ENCODE measurements at places on chromosomes 12 and 14.

- DNase-seq: no peak
Measured at GRCh38 chr14:53953828-53954550, 2.6 kb downstream of the BMP4 start.

GRCh38 chr14:20559461-20559904 is 1.4 kb downstream of the RNASE9 start:
- no peak for DNase-seq

DNA sequence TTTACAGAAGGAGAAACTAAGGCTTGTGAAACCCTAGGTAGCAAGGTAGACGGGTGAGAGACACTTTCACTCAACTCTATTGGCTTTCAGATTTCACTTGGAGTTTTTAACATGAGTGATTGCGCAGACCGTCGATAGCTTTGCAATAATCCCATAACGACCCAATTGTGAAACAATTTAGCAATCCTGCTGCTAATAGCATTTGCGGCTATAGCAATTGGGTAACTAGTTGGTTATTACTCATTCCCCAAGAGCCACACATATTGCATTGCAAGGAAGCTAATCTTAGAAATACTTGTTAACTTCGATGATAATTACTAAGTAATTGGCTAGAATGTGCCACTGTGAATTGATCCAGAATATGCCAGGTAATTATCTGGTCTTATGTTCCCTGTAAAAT is 159.9 kb upstream of the NOS1 start:
- DNase-seq: no peak

GRCh38 chr12:44716711-44717110 is 159.4 kb downstream of the NELL2 start:
- DNase-seq: no peak

DNA sequence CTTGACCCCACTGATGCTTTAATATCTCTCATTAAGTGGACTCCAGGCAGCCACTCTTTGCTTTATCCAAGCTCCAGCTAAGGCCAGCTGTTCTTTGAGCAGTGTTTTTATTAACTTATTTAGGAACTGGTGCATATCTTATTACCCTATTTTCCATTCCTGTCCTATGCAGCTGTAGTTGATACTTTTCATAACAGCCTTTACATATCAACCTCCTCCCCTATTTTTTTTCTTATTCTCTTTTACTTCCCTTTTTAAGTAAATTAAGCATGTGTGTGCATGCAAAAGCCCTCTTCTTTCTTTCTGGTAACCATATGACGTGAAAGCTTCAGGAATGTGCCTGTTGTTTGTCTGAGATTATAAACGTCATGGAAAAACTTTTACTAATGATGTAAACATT is 121.2 kb downstream of the PTPRQ start:
- peak; percentile 85 for DNase-seq

GRCh38 chr12:48985475-48985897 is 7.4 kb downstream of the WNT1 start:
- no peak for DNase-seq

DNA sequence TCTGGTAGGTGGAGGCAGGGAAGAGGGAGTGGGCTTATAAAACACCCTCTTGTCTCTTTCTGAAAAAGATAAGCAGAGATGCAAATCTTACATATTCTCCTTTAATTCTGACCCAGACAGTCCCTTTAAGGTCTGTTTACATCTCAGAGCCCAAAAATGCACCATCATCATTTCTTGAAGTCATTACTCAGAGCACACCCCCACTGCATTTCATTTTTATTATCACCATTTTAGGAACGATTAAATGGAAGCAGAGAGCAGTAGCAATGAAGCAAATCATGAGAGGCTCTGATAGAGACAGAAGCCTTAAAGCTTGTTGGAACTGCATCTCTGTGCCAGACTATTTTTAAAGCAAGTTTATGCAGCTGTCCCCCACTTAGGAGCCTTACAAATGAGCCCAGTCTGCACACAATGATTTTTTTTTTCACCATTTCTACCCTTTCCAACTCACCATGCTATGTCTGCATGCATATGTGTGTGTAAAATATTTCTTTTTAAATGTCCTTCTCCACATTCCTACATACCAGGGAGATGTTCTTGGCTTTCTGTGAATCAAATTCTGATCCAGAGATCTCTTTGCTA is 311.0 kb downstream of the GRIN2B start:
- DNase-seq: no peak

DNA sequence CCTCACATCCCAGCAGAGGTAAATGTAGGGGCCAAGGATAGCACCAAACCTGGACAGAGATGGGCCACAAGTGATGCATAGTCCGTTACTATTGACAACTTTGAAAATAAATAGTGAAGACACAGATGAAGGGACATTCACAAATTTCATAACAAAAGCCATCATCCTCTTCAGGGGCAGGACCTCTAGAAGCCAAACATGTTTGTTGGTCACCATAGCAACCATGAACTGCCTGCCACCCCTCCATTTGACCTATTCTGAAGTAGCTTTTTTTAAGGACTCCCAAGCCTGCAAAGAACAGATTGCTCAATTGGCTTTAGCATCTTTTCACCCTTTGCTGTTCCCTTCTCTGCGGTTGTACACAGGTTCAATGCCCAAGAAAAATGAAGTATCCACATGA is 35.7 kb upstream of the MDM1 start:
- peak; percentile 37 for DNase-seq

- DNase-seq: peak; percentile 45
Measured at GRCh38 chr14:77123381-77124325, 17.9 kb downstream of the ZDHHC22 start.

DNA sequence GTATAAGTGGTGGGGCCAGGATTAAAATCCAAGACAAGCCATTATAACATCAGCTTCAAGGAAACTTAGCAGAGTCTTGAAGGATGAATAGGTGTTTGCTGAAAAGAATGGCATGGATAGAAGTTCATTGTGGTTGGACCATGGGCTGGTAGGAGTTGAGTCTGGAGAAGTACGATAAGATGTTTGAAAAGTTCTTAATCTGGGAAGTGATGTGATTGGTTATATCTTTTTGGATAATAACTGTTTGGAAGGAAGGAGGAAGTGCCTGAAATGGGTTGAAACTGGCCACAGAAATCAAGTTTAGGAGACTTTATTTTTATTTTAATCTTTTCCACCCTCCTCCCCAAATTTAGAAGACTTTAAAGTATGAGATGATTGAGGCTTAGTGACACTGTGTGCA is 4.9 kb downstream of the DENR start:
- DNase-seq: no peak

DNA sequence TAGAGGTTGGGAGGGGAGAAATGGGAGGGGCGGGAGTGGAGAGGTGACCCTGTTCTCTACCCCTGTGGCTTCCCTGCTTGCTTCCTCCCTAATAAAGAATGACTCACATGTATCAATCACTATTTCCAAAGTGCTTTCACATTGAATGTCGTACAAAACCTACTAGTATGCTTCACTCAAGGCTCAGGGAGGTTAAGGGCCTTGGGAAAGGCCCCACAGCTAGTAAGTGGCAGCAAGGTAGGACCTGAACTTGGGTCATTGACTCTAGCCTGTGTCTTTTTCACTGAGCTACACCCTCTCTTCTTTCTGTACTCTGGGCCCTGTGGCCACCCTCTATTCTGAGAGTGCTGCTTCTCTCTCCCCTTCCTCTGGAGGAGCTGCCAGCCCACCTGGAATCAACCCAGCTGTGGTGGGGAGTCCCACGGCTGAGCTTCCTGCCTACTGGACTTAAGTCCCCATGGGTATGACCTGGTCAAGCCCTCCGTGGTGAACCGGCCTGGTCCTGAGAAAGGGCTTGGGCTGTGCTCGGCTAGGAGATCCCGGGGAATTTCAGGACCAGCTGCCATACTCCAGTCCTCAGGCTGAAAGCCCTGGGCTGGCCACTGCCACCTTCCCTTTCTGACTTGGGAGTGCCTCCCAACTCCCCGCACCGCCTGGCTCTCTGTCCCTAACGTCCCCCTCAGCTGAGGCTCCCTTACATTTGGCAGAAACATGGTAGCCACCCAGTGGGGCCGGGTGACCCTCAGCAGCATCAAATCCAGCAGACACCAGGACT is 13.0 kb downstream of the SLC48A1 start:
- DNase-seq: no peak

DNA sequence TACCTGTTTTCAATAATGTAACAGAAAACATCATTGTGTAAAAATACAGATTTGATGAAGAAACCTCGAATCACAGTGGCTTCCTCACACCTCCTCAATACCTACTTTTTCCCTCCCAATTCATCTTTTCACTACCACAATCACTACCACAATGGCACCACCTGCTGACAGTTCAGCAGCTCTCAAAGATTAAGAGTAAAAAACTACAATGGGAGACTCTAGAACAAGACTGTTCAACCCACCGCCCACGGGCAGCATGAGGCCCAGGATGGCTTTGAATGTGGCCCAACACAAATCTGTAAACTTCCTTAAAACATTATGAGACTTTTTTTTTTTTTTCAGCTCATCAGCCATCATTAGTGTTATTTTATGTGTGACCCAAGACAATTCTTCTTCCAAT is 15.2 kb downstream of the MED6 start:
- no peak for DNase-seq

- DNase-seq: no peak
Measured at GRCh38 chr12:53105256-53105655, 2.0 kb downstream of the SOAT2 start.

DNA sequence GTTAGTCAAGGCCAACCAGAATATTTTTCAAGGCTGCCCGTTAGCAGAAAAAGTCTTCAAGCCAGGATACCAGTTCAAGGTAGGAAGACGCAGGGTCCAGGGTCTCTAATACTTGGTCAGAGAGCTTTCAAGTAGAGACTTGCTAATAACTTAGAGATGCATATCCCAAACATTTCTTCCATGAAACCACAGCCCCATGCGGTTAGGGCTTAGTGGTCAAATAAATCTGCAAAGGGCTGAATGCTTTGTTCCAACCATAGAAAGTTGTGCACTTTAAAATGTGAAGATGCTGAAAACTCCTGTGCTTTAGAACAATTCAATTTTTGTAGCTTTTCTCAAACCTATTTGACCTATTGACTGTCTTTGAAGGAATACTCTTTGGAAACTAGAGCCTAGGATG is 208.9 kb downstream of the PIK3C2G start:
- DNase-seq: no peak

DNA sequence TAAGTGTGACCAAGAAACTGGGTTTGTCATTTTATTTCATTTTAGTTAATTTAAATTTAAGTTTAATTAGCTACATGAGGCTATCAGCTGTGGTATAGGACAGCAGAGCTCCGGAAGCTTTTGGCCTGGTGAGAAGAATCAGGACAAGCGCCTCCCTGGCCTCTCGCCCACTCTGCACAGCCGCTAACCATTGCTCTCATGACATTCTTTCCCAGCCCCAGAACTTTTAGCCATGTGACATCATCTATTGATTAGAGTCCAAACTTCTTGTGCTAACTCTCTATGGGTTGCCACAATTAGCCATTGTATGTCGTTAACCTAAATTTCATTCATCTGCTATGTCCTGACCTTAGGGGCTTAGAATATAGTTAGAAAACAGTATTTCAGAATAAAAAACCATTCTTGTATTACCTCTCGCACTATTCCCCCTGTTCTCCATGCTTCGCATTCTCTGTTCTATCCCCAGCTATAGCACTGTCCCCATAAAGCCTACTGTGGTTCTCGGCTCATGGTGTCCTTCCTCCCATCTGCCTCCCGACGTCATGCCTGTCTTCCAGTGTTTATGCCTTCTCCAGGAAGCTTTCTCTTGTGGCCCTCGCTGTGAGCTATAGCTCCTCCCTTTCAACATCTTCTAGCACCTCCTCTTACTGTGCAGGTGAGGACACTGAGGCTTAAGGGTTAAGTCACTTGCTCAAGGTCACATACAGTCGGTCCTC is 23.5 kb downstream of the SSH1 start:
- DNase-seq: no peak

DNA sequence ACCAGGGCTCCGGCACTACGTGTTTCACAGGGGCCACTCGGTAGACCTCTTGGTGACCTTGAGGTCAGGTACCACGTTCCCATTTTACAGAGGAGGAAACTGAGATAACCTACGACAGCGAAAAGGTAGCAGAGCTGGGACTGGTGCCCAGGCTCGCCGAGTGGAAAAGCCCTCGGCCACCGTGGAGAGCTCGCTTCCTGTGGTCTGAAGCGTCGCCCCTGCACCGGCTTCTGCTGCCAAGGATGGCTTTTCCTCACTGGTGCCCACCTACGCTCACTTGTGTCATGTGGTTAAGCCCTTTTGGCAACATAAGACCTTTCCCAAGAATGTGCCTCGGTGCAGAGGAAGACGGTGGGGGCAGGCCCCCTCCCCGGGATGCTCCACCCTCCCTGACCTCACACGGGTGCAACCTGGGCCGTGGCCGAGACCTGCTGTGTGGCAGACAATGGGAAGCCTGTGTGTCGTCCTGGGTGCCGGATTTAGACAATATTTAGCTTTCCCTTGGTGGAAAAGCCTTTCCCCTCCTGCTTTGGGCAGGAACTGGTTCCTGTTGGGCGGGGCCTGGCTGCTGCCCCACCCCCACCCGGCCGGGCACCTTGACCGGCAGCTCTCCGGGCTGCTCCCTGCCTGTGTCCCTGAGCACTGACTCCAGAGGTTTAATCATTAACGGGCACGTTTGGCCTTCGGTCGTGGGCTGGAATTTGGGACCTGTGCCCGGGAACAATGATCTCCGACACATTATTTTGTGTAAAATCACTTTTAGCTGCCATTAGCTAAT is 32.4 kb upstream of the PPP1R13B start:
- no peak for DNase-seq

DNA sequence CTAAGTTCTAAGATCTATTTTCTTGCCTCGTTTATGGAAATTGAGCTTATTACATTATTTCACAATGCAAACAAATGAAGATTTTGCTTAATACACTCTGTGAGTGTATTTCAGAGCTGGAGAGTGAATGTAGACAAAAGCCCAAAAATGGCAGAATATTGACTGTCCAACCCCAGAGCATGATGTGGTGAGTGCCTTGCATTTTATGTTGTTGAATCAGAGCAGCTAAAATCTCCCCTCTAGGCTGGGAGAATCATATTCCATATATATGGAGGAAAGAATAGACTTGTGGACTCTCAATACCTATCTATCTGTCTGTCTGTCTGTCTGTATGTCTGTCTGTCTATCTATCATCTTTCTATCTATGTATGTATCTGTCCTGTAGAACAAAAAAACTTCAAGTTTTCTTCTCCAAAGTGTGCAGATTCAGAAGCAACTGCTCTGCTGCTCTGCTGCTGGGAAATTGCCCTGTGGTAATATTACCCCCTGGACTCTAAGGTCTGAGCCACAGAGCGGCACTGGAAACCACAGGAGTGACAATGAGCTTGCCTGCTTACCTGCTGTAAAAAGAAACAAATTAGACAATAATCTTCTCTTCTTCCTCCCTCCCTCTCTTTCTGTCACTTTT is 209.4 kb upstream of the PRICKLE1 start:
- no peak for DNase-seq

- peak; percentile 89 for DNase-seq
Measured at GRCh38 chr12:121626853-121627640, 717 bp downstream of the ORAI1 start.

- DNase-seq: no peak
Measured at GRCh38 chr12:27163048-27163715, 80.8 kb upstream of the C12orf71 start.

GRCh38 chr14:46018846-46019420 is 632.6 kb downstream of the RPL10L start:
- no peak for DNase-seq

DNA sequence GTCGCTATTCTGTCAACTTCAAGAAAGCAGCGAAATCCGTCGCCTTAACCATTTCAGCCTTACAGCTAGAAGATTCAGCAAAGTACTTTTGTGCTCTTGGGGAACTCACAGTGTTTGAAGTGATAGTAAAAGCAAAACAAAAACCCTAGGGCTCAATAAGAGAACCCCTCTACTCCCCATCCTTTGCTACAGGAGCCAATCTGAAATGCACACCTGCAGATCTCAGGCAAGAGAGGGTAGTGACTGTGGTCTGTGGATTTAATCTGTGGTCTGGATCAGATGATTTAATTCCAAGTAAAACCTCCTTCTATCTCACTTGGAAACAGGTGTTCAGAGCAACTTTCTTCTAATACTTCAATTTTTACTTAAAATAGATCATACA is 422.9 kb upstream of the OR4E1 start:
- DNase-seq: no peak
